PC-9 (cell line): ENCODE measurements at places on chromosomes 7 and 10. TPM values are rescaled to one million over a fixed set of nuclear protein-coding genes. Genes with fewer than 3 reads are reported as not detected.

DNA sequence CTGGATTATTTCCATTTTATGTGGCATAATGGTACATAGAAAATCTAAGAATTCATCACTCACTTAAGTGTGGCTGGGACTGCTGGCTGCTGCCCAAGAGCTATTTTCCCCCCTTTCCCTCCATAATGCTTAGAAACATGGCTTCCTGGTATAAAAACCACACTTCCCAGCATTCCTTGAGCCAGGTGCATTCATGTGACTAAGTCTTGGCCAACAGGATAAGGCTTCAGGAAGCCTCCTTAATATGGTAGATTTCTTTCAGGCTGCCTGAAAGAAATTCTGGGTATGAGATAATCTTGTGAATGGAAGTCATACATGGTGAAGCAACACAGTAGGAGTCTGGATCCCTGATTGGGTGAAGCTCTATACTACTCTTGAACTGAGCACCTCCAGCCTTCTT lies 178.0 kb downstream of the JAZF1 start:
- DNase-seq, result no peak

- no peak for DNase-seq
These were observed 22.4 kb downstream of the GNG11 start for GRCh38 chr7:93943816-93944540.

DNA sequence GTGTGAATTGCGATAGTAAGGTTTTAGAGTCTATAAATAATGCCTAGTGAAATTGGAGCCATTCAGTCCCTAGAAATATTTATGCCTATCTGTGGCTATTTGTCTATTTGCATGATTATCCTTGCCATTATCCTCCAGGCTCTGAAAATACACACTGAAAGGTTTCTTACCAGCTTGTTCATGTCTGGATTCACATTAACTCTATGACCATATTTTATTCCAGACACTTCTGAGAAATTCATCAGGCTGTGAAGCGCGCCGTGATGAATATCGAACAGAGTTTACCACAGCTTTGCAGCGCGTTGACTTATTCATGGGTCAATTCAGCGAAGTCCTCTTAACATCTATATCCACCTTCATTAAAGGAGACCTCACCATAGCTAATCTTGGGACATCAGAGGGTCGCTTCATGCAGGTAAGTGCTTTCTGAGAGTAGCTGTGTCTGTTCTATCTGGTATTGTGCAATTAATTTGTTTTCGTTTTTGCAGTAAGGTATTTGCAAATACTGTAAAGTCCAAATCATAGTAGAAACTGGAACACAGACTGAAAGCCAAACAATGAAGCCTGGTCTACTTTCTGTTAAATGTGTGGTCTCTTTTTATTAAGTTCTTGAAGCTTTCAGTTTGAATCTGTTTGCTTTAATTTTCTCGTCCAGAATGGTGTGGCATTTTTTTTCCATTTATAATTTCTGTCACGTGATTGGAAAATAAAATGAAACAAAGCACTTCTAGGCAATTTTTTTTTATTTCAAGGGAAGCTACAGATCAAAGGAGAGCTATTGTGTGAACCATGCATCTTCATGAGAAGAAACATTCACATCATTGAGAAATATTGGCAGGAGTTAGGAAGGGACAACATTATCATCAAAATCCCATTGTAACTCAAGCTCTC lies 59.7 kb downstream of the MET start:
- no peak for DNase-seq

GRCh38 chr10:15486404-15486803 lies 115.3 kb upstream of the FAM171A1 start:
- no peak for DNase-seq

GRCh38 chr7:26292768-26293560 lies 1.3 kb downstream of the SNX10 start:
- DNase-seq, result no peak

DNA sequence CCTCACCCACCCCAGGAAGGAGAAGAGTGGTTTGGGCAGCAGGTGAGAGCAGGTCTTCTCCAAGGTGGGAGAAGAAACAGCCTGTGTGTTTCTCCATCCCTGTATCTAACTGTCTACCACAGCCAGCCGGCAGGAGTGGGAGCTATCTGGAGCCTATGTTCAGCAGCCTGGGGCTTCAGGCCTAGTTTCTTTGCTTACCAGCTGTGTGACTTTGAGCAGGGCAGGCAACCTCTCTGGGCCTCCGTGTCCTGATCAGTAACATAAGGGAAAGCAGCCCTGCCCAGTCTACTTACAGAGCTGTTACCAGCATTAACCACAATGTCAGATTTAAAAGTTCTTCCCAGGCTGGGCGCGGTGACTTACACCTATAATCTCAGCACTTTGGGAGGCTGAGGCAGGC lies 450.7 kb upstream of the ZMIZ1 start:
- no peak for DNase-seq

- no peak for DNase-seq
These were observed 79.5 kb downstream of the TCERG1L start for GRCh38 chr10:131231965-131232541.

DNA sequence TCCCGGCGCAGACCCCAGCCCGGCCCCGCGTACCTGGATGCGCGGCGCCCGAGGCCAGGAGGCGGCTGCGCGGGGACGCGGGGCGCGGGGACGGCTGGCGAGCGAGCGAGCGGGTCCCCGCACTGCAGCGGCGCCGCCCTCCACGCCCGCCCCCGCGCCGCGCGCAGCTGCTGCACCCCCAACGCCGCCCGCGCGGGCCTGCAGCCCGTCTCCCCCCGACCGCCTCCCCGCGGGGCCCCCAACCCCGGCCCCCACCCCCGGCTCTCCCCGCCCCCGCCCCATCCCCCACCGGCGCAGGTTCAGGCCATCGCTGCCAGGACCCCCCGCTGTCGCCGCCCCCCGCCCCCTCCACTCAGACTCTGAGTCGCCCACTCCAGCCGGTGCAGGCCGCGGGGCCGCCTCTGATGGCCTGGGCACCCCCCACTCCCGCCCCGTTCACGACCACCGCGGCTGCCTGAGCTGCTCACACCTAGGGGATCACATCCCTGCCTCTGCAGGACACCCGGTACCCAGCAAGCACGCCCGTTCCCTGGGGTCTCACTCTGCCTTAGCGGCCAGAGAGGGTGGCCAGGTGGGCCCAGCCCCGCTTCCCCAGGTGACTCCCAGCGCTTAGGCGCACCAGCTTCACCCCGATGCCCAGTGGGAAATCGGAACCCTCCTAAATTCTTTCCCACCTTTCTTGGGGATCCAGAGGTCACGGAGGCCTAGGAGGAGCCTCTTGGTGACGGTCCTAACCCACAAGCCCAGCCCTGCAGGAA lies 13.9 kb upstream of the DNAAF5 start:
- DNase-seq, result no peak

DNA sequence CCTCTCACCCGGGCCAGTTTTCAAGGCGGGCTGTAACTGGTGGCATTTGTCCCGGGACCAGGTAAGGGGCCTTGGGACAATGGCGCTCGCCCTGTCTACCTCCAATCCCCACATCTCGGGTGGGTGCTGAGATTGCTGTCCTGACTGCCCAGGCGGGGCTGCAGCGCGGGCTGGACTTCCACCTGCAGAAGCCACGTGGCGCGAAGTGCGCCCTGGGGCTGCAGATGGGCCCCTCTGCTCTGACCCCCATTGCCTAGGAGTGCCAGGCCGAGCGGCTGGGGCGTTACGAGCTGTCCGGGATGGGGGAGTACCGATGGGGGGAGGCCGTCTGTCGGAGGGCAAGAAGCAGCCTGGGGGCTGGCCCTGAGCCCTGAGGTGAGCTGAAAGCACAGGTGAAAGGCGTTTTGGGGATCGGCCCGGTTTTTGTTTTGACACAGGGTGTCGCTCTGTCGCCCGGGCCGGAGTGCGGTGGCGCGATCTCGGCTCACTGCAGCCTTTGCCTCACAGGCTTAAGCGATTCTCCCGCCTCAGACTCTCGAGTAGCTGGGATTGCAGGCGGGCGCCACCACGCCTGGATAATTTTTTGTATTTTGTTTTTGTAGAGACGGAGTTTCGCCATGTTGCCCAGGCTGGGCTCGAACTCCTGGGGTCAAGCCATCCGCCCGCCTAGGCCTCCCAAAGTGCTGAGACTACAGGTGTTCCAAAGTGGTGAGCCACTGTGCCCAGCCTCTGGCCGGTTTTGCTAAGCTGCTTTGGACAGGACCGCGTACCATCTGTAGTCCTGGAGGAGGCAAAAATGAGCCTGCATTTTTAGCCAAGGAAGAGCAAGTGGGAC lies at the start of gene SFXN2:
Gene SFXN2 (plus strand): TSS at position 16 of the 835 bp plus-strand sequence. CDS start 12,001 bp downstream, outside the sequence.
- no peak for DNase-seq

GRCh38 chr7:52482076-52482475 lies 553.4 kb upstream of the POM121L12 start:
- no peak for DNase-seq

GRCh38 chr10:97714401-97715258 lies 1.1 kb downstream of the MARVELD1 start:
- DNase-seq, result peak; percentile 50

DNA sequence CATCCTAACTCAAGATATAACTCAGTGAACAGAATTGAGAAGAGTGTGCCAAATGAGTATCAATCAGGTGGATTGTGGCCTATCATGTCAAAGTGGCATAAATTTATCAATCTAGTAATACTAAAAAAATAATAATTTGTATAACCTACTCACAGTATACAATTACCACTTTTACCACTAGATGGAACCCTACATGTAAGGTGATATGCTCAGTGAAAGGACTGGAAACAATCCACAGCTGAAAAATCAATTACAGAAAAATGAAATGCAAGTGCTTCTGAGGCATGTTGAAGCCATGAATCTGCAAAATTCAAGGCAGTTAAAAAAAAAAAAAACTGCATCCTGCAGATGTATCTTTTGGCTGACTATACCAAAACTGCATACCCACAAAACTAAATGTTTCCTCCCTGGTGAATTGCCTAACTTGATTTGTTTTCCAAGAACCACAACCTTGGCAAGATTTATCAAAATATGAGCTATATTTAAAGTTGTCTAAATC lies 13.9 kb downstream of the ARHGAP19 start:
- no peak for DNase-seq

GRCh38 chr7:134873253-134873652 lies 93.8 kb downstream of the CALD1 start:
- no peak for DNase-seq

DNA sequence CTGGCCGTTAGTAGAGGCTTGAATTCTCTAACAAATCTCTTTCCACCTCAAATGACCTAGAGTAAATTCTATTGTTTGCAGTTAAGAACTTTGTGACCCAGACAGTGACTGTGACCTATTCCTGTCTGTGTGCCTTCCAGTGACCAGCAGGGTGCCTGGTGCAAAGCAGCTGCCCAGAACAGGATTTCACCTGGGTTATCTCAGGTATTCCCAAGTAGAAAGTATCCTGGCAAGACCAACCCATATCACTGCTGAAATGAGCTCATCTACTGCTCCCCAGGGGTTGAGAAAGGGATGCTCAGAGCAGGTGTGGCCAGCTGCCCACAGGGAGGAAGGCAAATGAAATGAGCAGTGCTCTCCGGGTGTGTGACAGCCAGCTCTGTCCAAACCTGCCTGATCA lies 2.1 kb upstream of the MSMB start:
- peak; percentile 35 for DNase-seq

GRCh38 chr7:20560325-20561180 lies 54.9 kb upstream of the ABCB5 start:
- no peak for DNase-seq

Gene CCL26
- not detected in 2 replicates for total RNA-seq

Gene NUDCD3
- total RNA-seq, result 149 and 158 TPM in 2 replicates

Gene SH2D4B
- 0.24 TPM in 1 of 2 replicates, not detected in the other for total RNA-seq

Gene LIPN
- not detected in 2 replicates for total RNA-seq

Gene TECTB
- not detected in 2 replicates for total RNA-seq
